SW 1271 (cell line): ENCODE measurements at places on chromosomes 5 and 9.

GRCh38 chr5:55241746-55242145 lies 8.3 kb upstream of the CCNO start:
- DNase-seq, result no peak

DNA sequence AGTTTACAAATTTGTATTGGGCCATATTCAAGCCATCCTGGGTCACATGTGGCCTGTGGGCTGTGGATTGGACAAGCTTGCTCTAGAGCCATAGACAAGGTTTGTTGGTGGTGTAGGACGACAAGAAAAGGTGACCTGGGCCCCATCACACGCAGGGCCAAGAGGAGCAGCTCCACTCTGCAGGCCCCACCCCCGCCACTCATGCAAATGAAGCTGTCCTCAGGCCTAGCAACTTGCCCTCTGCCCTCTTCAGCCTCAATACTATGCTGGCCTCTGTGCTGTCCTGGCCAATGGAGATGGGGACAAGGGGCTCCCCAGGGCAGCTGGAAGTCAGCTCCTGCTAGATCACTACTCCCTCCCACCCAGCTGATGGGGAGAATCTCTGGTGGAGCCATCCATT lies 55.2 kb upstream of the TMEM252 start:
- no peak for DNase-seq

- peak; percentile 19 for DNase-seq
Observed at GRCh38 chr9:128992995-128993394, 35.1 kb downstream of the SH3GLB2 start.

- DNase-seq, result no peak
Observed at GRCh38 chr9:91340395-91340967, 21.2 kb downstream of the AUH start.

DNA sequence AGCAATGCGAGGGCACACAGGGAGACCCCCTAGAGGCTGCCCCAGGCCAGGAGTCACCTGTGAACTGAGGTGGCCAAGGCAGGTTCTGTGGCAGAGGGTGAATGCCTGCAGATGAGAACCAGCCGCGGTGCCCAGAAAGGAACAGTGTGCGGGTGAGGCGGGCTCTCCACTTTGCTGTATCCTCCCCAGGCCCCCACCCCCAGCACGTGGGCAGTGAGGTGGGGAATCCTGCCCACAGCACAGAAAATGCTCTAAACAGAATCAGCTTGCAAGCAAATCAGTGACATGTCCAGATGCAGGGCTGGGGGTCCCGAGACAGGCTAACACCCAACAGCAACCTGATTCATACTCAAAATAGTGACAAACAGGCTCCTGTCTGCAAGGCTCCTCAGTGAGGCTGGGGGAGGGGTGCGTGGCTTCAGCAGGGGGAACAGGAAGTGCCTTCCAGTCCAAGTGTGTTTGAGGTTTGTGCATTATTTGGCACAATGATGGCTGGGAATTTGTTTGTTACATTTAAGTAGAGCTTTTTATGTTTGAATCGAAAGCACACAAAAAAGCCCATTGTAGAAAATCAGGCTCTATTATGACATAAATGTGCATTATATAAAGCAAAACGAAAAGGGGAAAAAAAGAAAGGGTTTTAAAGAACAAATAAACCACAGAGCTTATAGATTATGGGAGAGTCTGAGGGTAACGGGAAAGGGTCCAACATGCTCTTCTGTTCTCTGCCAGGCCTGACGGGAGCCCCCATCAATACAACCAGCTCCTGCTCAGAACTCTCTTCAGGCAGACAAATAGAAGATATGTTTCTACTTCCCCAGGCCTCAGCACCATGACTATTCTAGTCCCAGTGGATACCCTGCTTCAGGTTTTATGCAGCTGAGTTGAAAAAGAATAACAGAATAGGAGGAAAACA lies 201.3 kb downstream of the HSD17B3 start:
- no peak for DNase-seq

DNA sequence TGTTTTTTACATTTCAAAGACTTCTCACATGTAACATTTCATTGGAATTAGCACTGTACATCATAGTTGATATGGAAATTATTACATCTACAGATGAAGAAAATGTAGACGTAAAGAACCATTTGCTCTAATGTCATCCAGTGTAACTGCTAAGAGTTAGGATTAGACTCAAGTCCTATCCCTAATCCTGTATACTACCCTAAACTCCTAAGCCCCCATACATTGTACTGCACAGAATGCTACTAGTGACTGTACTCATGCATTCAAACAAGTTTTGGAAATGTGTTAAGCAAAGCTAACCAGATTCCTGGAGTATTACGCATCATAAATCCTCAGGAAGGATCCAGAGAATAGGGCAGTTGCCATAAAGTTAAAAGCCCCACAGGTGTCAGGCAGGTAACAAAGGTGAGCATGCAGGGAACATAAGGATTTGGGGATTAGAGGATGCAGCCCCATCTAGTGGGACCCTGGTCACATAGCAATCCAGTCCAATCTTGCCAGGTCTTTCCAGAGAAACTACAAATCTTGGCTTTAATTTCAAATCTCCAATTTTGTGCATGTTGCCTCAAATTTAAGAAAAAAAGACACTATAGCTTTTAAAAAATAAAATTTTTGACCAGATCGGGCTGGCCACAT lies 32.0 kb downstream of the HAVCR1 start:
- DNase-seq, result no peak

DNA sequence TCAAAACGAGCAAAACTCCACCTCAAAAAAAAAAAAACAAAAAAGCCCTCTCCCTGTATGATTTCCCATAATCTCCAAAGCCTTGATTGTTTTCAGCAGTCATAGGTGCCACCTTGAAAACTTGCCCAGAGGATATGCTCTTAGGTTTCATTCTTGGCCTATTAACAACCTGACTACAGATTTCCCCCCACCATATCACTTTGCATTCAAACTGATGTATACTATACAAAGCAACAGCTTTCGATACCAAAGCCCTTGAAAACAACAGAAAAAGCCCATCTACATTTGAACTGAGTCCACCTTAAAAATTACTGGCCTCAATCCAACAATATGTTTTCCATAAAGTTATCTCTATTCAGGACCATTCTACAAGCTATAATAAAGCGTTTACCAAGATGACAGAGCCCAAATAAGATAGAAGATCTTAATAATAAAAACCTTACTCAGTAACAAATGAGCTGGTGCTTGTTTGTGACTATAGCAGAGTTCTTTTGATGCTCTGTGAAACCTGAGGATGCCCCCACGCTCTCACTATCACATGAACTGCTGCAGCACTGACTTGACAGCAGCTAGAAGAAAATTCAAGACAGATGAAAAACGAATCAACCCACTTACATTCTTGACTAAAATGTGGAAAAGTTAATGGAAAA lies 44.4 kb downstream of the FNBP1 start:
- no peak for DNase-seq

GRCh38 chr5:69043655-69043996 lies 50.2 kb upstream of the SLC30A5 start:
- DNase-seq, result no peak

DNA sequence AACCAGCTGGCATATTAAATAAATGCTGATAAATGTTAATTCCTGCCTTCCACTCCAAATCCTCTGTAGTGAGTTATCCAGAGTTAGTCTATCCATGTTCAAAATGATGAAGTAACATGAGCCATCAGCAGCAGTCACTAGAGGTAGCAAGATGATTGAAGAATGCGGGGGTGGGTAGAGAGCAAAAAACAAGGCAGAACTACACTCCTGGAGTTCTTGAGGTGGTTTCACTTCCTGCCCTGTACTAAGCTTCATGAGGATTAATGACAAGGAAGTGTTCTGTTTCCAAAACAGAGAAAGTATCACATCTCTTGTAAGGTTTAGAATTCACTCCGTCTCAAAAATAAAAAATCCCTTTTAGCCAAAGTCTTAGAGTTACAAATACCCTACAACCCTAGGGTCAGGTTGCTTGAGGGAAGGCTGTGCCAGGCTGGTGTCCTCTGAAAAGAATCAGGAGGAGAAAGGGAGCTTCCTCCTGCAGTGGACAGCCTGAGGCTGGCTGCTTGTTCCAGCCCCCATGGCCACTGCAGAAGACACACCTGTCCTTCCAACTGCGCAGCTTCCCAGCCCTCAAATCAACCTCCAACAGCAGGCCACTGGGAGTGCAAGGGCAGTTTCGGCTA lies 180.2 kb downstream of the DENND1A start:
- DNase-seq, result no peak
